ENCODE measurements at places on chromosomes 3 and 15. TPM values are rescaled to one million over a fixed set of nuclear protein-coding genes. Genes with fewer than 3 reads are reported as not detected.

DNA sequence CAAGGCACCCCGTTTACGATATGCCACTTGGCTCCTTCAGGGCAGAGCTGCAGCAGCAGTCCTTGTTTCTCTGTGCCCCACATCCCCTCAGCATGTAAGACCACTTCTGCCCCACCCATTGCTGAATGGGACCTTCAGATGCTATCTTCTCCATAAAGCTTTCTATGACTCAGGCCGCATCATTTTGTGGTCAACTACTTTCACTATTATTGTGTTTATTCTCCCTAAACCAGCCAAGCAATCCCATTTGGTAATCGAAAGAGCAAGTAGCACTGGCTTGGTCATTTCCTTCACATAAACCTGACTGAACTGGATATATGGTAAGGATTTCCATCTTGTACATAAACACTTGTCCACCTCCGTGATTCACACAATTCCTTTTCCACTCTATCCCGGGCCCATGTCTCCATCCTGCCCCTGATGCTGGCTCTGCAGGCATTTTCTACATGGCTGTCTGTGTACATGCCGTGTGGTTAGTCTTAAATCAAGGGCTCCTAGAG is 25.7 kb downstream of the LIPC start:
- DNase-seq = no peak

NTRK3 gene
- polyA plus RNA-seq = not detected

GRCh38 chr3:23913182-23913581 is 3.6 kb downstream of the NKIRAS1 start:
- no peak for DNase-seq

- DNase-seq = no peak
These were observed 12.6 kb upstream of the SPINK8 start for GRCh38 chr3:48345946-48346572.

GRCh38 chr3:161990036-161990435 is 493.4 kb downstream of the OTOL1 start:
- no peak for DNase-seq

- peak; percentile 15 for DNase-seq
These were observed 37.5 kb downstream of the NBEAL2 start for GRCh38 chr3:47016934-47017435.

DNA sequence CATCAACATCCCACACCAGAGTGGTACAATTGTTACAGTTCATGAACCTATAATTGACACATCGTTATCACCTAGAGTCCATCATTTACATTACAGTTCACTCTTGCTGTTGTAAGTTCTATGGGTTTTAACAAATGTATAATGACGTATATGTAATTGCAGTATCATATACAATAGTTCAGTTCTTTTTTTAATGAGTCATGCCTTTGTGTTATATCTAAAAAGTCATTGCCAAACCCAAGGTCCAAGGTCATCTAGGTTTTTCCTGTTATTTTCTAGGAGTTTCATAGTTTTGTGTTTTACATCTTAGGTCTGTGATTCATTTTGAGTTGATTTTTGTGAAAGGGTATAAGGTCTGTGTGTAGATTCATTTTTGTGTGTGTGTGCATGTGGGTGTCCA is 160.9 kb upstream of the GALNT15 start:
- DNase-seq = no peak

COL6A6 gene
- not detected for polyA plus RNA-seq

CHRM5 gene
- not detected for polyA plus RNA-seq

Data from naive B cell (primary cell).